ENCODE measurements at places on chromosomes 1 and 21.
A peak's percentile ranks its signal among the peaks of the same experiment; 100 is the strongest.

DNA sequence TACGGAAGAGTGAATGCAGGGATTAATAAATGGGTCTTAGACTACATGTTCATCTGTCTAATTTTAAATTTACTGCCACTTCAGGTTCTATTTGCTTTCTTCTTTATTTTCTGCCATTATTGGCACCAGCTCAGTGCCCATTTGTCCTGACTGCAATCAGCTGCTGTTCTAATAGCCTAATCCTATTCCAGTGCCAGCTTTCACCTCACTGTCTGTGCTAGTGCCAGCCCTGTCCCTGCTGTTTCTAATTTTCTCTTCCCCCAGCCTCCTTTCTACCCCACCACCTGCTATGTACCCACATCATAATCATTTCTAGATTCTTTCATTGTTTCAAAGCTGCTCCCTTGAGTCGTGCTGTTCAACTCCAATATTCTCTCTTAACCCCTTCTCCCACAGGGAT, 86.4 kb downstream of the KCNK1 start:
- DNase-seq = no peak

GRCh38 chr1:164712131-164713036, 153.4 kb downstream of the PBX1 start:
- DNase-seq = no peak

- DNase-seq = no peak
Measured at GRCh38 chr1:54309631-54310366, 96.4 kb downstream of the SSBP3 start.

DNA sequence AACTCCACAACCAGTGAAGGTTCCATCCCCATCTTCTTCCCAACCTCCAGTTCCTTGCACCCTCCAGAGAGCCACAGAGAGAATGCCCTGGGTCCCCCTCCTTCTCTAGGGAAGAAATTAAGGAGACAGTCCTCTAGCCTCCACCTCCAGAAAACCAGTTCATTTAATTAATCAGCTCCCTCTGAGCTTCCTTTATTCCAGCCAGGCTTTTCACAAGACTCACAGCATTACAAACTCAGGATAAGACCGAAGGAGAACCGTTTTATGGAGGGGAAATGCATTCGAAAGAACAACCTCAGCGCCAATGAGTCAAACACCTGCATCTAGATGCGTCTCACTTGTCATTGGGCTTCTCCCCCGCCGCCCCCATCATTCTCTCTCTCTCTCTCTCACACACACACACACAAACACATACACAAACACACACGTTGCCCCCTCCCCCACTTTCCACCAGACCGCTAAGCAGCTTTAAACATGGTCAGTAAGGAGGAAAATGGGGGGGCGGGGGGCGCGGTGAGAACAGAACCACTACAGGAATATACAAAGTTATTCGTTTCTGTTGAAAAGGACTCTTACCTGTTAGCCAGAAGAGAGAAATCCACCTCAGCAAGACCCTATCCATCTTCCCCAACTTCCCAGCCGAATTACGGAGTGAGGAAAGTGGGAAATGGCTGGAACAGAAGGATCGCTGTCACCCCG, 544 bp downstream of the ILDR2 start:
- peak; percentile 56 for DNase-seq

DNA sequence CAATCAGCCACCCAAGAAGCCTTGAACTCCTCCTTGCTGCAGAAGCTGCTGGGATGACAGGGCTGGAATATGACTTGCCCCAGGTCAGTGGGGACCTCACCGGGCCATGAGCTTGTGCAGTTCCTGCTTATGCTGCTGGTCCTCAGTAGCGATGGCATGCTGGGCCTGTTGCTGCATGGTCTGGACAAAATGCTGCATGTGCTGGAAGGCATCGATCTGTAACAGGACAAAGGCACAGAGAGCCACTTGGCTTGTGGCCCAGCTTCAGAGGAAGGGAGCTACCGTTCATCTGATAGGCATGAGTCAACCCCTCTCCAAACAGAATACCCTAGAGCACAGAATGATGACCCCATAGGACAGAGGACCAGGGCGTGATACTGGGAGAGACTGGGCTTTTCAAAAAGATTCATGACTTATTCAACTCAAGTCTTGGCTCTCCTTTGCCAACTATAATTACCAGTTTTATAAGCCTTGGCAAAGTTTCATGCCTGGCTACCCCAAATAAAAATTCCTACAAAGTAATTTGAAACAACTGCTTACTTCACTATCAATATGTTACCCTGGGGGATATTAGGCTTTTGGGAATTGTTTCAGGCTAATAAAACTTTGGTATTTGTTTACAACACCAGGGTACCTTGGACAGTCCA, 34.7 kb upstream of the EXOSC10 start:
- no peak for DNase-seq

GRCh38 chr1:228830185-228830953, 95.1 kb downstream of the RHOU start:
- no peak for DNase-seq

- DNase-seq = no peak
Measured at GRCh38 chr21:38401191-38401926, 96.9 kb downstream of the ERG start.

GRCh38 chr1:112507921-112508277, 866 bp upstream of the WNT2B start:
- DNase-seq = no peak

- no peak for DNase-seq
Measured at GRCh38 chr1:45329445-45329844, 2.8 kb downstream of the HPDL start.

- no peak for DNase-seq
Measured at GRCh38 chr1:115469703-115470476, 131.8 kb upstream of the NGF start.

- no peak for DNase-seq
Measured at GRCh38 chr1:77504986-77505385, 177.5 kb downstream of the ZZZ3 start.

DNA sequence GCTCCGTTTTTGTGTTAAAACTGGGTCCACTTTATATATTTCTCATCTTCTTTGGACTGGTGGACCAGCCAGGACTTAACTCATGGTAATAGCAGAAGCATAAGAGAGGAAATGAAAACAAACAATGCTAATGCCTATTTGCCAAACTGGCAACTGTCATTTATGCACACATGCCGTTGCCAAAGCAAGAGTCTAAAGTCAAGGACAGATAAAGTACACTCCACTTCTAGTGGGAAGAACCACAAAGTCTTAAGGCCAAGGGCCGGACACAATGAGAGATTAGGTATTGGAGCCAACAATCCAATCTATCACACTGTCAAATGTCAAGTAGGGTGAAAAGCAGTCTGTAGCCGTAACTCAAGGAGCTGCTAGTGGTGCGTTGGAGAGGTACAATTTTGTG, 157.7 kb downstream of the LYPLAL1 start:
- no peak for DNase-seq

- DNase-seq = no peak
Measured at GRCh38 chr1:172663732-172664131, 4.8 kb downstream of the FASLG start.

- DNase-seq = no peak
Measured at GRCh38 chr1:242242983-242243382, 244.1 kb upstream of the MAP1LC3C start.

DNA sequence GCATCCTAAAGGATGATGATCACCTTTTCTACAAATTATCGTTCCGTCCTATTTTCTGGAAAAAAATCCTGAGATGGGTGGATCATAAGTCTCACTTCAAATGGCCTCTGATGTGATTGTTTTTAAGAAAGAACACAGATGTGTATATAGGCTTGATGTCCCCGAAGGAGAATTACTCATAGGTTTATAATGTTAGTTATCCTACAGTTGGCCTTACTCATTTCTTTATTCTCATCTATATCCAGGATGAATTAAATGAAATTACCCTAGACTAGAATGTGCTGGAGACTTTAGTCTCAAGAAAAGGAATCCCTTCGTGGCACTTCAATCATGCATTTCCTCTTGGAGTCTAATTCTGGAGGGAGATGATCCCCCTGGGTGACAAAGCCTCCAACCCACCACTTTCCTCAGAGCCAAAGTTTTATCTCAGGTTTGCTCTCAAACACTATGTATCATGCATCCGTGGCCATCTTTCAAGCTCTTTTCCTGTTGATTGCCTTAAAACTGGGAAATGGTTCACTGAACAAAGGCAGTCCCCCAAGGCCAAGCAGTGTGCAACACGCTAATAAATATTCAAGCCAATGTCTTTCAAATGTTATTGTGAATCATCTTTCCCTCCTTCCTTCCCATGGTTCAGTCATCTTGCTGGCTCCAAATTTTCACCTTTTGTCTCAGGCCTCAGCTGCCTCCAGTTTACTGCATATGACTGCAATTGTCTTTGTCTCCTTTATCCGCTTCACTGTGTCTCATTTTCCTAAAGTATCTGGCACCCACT, 32.5 kb upstream of the SMYD2 start:
- DNase-seq = no peak

- no peak for DNase-seq
Measured at GRCh38 chr1:232875536-232875935, 70.3 kb downstream of the MAP10 start.

- no peak for DNase-seq
Measured at GRCh38 chr1:231313661-231314060, 24.0 kb downstream of the EXOC8 start.

GRCh38 chr1:184210862-184211261, 159.3 kb downstream of the TSEN15 start:
- DNase-seq = no peak

GRCh38 chr1:62159940-62160348, 34.7 kb upstream of the L1TD1 start:
- no peak for DNase-seq

GRCh38 chr1:74592580-74593355, 80.4 kb upstream of the LRRC53 start:
- no peak for DNase-seq

- no peak for DNase-seq
Measured at GRCh38 chr1:204514828-204515227, 1.4 kb upstream of the MDM4 start.

DNA sequence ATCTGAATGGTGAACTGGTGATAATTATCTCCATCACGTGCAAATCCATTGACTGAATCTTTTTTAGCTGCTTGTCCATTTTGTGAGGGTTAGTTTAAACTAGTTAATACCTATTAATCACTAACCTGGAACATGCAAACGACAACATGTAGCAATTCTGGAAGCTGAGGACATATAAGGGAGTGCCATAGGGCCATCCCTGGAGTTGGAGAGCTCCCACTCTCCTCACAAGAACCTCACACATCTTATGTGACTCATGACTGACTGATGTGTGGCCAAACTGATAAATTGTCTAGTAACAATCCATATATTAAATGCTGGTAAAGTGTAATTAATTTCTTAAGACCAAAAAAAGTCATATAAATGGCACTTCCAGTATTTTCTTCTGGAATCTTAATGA, 62.9 kb upstream of the HOOK1 start:
- DNase-seq = no peak

DNA sequence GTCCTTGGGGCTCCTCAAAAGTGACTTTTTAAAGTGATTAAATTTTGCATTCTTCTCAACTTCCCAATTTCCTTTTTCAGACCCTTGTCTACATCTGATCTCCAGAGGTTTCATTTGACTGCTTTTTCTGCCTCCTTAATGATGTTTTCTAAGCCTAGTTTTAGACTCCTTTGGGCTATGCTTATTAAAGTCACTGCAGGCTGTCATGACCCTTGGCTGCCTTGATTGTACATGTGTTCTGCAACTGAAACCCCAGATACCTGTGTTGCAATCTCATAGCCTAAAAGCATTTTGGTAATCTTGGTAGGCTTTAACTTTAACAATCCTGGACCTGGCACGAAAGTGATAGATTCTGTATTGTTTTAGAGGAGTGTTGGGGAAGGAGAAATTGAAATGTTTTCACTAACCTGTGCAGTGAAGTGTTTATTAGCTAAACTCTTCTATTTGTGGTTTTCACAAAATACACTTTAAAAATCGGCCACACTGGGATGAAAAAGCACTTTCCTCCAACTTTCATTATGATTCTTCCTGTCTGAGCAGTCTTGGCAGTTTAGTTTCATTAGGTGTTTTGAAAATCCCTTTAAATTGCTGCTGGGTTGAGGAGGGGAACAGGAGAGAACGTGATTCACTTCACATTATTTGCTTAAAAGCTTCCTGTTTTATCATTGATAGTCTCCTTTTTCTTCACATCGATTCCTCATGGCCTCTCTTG, 4.9 kb downstream of the MACO1 start:
- DNase-seq = no peak

DNA sequence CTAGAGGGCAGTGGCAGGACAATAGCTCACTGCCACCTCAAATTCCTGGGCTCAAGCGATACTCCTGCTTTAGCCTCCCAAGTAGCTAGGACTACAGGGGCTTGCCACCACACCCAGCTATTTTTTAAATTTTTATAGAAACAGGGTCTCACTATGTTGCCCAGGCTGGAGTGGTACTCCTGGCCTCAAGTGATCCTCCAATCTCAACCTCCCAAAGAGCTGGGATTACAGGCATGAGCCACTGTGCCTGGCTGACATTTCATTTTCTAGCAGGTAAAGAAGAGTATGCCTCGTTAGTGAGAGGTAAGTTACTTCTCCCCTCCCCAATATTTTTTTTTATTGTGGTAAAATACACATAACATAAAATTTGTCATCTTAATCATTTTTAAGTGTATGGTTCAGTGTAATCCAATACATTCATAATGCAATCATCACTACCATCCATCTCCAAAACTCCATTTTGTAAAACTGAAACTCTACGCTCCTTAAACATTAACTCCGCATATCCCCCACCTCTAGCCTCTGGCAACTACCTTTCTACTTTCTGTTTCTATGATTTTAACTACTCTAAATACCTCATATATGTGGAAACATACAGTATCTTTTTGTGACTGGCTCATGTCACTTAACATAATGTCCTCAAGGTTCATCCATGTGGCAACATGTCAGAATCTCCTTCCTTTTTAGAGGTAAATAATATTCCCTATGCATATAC, 22.4 kb downstream of the ZZZ3 start:
- DNase-seq = no peak

GRCh38 chr21:26332867-26333266, 162.3 kb upstream of the APP start:
- DNase-seq = no peak

- DNase-seq = no peak
Measured at GRCh38 chr1:93874025-93874651, 4.9 kb downstream of the DNTTIP2 start.

DNA sequence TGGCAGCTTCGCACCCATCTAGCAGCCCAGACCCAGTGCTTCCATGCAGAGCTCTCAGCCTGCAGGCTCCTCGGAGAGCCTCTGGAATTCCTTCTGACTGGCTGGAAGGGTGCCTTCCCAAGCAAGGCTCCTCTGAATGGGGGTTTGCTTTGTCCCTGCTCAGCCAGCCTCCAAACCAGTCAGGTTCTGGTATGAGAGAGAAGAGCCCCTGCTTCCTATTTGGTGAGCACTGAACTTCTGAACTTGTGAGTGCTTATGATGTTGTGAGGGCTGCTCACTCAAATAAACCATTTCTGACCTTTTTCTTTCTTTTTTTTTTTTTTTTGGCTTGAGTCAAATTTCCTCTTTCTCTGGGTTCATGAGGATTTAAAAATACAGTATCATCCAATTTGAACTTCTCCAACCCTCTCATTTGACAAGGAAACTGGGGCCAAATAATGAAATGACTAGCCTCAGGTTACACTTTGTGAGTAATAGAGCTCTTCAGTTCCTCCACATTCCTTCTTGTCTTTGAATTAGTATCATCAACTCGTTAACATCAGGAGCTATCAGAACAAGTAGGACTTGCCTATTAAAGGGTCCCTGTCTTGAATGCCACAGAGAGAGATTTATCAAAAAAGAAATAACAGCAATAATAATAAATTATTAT, 39.6 kb downstream of the GFI1 start:
- no peak for DNase-seq

GRCh38 chr1:64578270-64578973, 108.5 kb downstream of the CACHD1 start:
- no peak for DNase-seq

All from stimulated activated CD4-positive, alpha-beta T cell treated with anti-CD3 and anti-CD28 coated beads, Interleukin-15, amount 100 ng/mL, for 48 hours (primary cell).